Ecto neural progenitor cell (in vitro differentiated cells): ENCODE measurements at places on chromosomes 3 and 15.

DNA sequence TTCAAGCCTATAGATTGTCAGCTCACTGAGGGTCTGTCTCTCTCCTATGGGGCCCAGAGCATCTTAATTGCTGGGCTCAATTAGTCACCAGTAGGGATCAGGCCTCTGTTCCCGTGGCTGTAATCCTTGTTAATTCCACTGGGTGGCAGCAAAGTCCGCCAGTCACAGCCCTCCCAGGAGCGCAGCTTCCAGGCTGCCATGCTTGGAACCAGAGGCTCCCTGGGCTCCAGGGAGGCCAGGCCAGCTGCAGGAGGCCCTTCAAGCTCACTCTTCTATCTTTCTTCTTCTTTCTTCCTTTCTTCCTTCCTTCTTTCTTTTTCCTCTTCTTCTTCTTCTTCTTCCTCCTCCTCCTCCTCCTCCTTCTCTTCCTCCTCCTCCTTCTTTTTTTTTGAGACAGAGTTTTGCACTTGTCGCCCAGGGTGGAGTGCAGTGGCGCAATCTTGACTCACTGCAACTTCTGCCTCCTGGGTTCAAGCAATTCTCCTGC is 14.4 kb downstream of the RNU5B-1 start:
- peak; percentile 90 for DNase-seq

- DNase-seq, result no peak
Measured at GRCh38 chr3:14553871-14554270, 13.7 kb upstream of the GRIP2 start.

DNA sequence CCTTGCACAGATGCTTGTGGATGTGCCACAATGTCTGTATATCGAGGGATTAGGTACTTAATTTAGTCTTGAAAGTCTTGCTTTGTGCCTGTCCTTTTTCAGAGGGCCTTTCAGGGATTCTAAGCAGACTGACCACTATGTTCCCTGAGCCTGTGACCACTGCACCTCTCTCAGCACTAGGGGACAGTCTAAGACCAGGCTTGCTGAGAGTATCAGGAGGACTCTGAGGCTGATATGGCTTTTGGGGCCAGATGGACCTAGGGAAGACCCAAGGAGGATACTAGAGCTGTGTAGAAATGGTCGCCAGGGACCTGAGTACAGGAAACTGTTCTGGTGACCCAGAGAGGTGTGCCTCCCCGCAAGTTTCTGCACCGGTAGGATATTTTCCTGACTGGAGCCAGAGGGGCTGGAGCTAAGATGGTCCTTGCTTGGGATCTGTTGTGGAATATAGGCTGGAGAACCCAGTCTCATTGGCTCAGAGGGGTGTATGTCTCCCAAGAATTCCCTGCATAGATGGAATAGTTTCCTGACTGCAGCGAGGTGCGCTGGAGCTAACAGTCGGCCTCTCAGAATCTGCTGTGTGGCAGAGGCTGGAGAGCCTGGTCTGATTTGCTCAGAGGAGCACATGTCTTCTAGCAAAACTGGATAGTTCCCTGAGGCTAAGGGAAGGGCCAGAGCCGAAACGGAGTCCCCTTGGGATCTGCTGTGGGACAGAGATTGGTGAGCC is 213.2 kb upstream of the DCBLD2 start:
- peak; percentile 49 for DNase-seq

DNA sequence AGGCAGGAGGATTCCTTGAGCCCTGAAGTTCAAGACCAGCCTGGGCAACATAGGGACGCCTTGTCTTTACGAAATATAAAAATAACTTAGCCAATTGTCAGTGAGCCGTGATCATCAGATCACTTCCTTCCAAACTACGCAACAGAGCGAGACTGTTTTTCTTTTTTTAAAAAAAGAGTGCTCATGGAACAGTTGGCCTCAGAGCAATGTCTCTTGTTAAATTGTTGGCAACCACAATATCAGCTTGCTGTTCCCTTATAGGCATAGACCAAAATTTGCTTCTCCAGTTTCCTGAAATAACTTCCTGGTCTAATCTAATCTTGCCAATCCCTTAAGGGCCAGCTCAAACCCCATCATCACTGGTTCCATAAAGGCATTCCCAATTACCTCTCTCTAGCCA is 93.3 kb upstream of the SLC4A7 start:
- no peak for DNase-seq

- DNase-seq, result no peak
Measured at GRCh38 chr15:79673416-79674123, 223.2 kb downstream of the MTHFS start.

DNA sequence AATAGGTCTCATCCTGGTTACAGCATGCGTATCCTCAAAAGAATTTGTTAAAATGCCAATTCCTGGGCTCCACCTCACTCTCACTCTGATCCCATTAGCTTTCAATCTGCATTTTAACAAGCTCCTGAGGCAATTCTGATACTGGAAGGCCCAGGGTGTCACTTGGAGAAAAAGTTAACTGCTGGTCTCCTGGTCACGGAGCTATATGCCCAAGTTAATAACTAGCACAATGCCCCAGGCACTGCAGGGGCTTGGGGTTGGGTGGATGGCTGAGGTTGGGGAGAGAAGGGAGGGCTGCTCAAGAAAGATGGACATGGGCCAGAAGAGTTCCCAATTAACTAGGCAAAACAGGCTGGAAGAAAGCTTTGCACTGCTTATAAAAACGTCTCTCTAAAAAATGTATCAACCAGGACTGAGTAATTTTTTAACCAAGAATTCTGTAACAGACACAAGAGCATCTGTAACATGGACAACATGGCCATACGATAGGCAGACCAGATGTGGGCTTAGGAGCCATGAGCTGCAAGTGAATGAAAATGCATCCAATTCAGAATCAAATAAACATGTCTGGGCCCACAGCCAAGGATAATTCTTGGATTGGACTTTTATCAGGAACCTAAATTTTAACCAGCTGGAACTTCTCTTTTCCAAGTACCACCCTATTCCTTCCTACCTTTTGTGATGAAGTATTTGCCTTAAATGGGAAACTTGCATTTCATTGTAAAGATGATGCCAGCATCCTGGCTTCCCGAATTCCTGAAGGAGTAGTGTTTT is 4.2 kb downstream of the IL17RD start:
- no peak for DNase-seq

- no peak for DNase-seq
Measured at GRCh38 chr15:47945872-47946650, 174.7 kb upstream of the SLC24A5 start.

- no peak for DNase-seq
Measured at GRCh38 chr3:81788044-81788443, 26.6 kb upstream of the GBE1 start.

DNA sequence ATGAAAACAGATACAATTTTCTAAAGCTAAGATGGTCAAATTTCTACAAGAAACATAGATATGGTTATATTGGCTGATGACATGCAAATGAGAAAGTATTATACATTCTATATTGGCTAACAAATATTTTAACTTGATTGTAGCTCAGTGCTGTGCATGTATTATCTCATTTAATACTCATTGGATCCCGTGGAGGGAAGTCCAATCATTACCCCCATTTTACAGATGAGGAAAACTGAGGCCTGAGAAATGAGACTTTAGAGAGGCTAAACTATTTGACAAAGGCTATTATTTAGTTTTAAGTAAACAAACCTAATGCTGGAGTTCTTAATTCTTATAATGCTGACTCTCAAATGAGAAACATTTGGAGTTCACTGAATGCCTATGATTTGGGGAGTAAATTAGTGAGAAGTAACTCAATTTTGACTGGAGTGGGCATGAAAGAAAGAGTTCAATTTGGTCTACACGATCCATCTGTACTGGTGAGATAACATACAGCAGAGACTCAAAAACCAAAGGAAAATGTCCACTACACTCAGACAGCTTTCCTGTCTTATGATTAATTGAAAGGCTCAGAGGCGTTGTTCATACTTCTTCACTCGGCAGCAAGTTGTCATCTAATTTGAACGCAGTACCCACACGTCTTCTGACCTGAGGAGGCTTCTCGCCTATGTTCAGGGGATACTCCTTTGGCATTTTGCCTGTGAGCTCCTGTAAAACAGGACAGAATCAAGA is 72.2 kb upstream of the LMOD3 start:
- no peak for DNase-seq

GRCh38 chr15:92122259-92122658 is 268.8 kb downstream of the SLCO3A1 start:
- DNase-seq, result no peak

DNA sequence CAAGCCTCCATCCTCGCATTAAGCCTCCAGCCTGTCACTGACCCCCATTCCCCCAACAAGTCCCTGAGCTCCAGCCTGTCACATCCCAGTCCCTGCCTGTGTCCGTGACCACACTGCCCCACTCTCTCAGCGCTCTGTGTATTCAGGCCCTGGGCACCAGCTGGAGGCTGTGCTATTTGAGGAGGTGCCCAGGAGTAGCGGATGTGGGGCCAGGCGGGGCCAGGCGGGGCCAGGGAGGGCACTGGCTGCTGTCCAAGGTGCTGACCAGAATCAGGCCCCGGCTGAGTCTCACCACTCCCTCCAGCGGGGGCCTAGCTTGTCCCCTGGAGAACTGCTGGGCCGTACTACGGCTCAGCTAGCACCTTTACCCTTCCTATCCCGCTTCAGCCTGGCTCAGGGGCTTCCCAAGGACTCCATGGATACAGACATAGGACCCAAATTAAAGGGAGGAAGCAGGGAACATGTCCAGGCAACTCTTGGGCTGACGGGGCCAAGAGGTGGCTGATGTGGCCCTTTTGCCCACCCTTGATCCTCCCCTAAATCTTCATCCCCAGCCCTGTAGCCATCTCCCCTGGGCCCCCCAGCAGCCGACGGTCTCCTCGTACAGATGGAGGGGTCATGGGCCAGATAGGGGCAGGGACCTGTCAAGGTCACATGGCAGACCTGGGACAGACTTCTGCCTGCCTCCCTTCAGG is 1.1 kb downstream of the HHATL start:
- peak; percentile 88 for DNase-seq

DNA sequence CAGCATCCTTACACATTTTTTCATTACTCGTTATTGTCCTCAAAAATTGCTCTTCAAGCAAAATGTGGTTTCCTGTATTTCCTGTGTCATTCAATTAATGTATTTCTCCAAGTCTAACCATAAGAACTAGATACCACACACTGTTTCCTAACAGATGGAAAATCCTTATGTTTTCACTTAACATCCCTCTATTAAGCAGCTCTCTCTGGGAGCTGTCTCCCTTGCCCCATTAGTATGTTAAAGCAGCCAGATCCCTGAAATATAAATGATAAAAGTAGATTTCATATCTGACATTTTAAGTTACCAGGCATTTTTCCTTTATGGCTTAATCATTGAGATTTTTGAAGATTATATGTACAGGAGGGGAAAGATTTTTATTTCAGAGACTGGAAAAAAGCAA is 15.9 kb downstream of the PFN2 start:
- no peak for DNase-seq

DNA sequence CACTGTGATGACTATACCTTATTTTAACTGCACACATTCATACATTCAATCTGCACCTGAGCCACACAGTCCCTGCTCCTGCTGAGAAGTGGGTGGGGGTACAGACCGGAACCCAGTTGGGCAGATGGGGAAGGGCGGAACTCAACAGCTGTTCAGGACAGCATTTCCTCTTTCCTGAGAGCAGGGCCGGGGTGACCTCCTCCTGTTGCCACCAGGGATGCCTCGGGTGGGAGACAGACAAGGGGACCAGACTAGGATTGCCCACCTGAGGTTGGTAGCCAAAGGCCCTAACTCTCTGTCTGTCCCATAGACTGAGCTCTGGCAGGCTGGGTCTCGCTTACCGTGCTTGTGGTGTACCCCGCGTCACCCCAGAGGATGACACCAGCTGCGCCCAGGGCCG is 3.9 kb downstream of the HYAL2 start:
- DNase-seq, result no peak

DNA sequence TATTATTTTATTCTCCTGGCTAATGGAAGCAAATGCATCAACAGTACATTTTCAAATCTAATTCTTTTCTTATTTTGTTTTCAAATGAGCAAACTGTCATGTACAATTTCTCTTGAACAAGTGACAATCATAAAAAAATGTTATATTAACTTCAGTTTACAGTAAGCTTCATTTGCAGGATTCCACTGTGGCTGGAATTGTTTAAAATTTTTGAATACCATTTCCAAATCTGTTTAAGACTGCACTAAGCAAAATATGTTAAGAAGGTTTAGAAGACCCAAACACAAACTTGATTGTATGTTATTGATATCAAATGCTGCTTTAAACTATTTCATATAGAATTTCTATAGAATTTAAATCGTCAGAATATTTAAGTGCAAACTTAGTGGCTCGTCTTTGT is 92.8 kb downstream of the ZNF280D start:
- DNase-seq, result no peak

GRCh38 chr3:62343755-62344154 is 29.6 kb downstream of the FEZF2 start:
- DNase-seq, result no peak
